ENCODE measurements at places on chromosomes 13 and 19.
A peak's percentile ranks its signal among the peaks of the same experiment; 100 is the strongest.

DNA sequence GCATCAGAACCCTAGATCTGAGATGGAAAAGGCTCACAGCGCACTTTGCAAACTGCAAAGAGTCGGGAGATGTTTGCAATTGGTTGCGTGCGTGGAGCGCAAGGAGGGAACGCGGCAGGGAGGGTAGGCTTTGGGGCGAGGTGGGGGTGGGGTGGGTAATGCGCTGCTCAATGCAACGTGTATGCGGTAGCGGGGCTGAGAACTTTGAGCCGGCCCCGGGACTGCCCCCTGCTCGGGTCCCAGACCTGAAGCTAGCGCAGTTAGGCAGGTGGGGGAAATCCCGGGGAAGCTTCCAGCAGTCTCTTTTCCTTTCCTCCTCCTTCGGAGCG lies 971 bp downstream of the FOSB start:
- no peak for DNase-seq

GRCh38 chr19:4144666-4145249 lies 8.7 kb upstream of the CREB3L3 start:
- no peak for DNase-seq

- no peak for DNase-seq
Observed at GRCh38 chr19:43305642-43306041, 36.3 kb upstream of the PSG9 start.

DNA sequence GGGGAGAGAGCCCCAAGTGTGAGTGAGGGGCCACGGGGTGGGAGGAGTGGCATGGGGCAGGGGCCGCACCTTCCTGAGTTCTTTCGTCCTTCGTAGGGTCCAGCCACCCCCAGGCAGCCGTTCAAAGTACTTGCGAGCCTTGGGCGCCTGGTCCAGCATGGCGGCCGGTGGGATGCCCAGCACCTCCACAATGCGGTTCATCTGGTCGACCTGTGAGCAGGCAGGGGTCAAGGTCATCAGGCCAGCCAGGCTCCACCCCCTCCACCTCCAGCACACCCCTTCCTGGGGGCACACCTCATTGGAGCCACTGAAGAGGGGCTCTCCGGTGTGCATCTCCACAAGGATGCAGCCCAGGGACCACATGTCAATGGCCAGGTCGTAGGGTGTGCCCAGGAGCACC lies 6.7 kb downstream of the DYRK1B start:
- DNase-seq, result no peak

- no peak for DNase-seq
Observed at GRCh38 chr13:20588529-20589110, 21.7 kb downstream of the IFT88 start.

GRCh38 chr13:101452519-101453485 lies at the start of gene ITGBL1:
TSS of gene ITGBL1 (plus strand) at chr13:101452675. CDS start at chr13:101452834, 159 bp downstream.
- DNase-seq, result no peak

DNA sequence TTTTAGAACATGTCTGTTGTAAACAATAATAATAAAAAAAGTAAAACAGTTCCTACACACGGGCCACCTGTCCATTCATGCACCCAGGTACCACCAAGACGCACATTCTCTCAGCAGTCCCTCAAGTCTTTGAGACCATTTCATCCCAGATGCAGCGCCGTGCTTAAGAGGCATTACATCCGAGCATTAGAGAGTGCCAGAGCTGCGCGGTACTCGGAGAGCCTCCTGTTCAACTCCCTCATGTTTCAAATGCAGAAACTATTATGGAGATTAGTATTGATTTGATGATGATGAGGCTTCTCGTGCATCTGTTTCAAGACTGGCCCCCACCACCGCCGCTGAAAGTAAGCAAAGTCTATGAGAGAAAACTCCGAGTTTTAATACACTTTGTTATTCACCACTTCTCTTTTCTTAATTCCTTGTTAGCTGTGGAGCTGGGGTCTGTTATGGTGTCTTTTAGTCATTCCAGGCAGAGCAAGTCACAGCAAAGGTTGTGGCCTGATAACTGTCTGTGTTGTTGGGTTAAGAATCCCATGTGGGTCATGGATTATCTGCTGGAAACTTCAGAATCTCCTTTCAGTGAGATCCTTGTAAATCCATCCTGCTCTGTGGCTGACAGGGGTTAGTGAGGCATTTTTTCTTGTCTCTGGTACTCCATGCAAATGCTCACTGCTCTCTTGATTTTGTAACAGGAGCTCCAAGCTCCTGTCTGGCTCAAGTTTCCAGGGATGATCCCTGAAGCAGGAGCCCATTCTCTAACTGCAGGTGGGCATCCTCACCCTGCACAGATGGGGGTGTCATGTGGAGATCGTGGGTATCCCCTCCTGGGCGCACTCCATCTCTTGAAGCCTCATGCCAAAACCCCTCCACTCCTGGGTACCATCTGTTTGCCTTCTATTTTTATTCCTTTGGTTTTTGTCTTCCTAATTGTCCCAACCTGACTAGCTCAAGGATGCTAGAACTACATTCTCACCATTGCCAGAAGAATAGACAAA lies 74.9 kb upstream of the MTIF3 start:
- DNase-seq, result no peak

GRCh38 chr19:43606569-43607229 lies 5.2 kb upstream of the SRRM5 start:
- no peak for DNase-seq

GRCh38 chr13:50387051-50387581 lies 371.9 kb downstream of the KCNRG start:
- DNase-seq, result peak; percentile 12

DNA sequence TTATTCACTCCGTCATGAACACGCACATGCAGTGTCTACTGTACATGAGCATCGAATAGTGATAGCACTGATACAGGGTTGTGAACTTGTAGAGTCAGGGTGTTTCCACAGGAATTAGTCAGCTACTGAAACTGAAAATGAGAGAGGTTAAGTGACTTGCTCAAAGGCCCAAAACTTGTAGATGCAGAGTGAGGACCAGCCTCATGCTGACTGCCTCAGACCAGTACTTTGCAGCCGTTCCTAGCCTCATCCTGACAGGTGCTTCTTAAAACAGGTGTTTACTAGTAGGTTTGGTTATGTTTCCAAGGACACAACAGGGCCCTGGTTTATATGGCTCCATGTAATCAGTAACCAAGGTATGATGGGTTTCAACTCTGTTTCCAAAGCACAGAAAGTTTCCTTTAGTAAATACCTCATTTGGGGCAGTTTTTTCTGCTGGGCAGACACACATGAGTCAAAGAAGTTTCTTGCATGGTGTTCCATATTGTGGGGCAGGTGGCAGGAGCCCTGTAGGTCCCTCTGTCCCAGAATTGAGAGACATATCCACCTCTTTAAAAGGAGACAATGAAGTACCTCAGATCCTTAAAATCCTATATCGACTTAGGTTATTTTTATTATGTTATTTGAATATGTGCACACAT lies 16.0 kb downstream of the FGF9 start:
- DNase-seq, result no peak

- no peak for DNase-seq
Observed at GRCh38 chr13:60562096-60562780, 165.2 kb downstream of the TDRD3 start.

DNA sequence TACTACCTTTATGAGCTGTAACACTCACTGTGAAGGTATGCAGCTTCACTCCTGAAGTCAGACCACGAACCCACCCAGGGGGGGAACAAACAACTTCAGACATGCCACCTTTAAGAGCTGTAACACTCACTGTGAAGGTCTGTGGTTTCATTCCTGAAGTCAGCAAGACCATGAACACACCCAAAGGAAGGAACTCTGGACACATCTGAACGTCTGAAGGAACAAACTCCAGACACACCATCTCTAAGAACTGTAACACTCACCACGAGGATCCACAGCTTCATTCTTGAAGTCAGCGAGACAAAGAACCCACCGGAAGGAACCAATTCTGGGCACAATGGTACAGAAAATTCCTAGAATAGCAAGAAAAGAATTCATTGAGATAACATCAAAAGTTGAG lies 1796.5 kb upstream of the MIR17HG start:
- no peak for DNase-seq

- DNase-seq, result no peak
Observed at GRCh38 chr13:42892760-42893159, 99.3 kb downstream of the EPSTI1 start.

DNA sequence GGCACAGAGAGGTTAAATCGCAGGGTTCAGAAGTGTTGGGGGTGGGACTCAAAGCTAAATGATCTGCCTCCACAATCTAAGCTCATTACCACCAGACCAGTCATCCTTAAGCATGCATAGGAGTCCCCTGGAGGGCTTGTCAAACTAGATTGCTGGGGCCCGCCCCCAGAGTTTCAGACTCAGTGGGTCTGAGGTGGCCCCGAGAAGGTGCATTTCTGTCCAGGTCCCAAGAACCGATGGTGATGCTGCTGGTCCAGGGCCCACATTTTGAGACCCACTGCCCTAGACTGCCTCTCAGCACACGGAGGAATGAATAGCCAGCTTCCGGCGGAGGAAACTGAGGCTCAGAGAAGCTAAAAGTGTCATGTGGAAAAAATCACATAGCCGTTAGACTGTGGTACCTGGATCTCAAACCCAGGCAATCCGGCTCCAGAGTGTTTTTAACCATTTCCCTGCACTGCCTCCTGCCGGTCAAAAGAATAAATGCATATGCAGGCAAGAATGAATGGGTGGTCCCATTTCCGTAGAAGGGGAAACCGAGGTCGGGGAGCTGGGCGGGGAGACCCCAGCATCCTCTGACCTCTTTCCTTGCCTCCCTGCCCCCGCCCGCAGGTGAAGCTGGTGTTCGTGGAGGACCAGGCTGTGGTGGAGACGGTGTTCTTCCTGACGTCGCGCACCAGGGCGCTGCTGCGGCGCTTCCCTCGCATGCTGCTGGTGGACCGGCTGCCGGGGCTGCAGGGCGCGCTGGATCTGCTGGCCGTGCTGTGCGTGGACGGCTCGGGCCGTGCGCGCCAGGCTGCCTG lies 23.8 kb downstream of the ZSWIM9 start:
- no peak for DNase-seq

GRCh38 chr19:20612711-20613316 lies 47.2 kb upstream of the ZNF737 start:
- DNase-seq, result no peak
